ENCODE measurements at places on chromosomes 11 and 22.

- H3K27ac ChIP-seq: no peak overlapping the region
- H3K36me3 ChIP-seq: no peaks in the 10 kb centered on the region
- H3K4me3 ChIP-seq: no peak overlapping the region
These were observed 15.8 kb upstream of the CELSR1 start for GRCh38 chr22:46553189-46553588.

DNA sequence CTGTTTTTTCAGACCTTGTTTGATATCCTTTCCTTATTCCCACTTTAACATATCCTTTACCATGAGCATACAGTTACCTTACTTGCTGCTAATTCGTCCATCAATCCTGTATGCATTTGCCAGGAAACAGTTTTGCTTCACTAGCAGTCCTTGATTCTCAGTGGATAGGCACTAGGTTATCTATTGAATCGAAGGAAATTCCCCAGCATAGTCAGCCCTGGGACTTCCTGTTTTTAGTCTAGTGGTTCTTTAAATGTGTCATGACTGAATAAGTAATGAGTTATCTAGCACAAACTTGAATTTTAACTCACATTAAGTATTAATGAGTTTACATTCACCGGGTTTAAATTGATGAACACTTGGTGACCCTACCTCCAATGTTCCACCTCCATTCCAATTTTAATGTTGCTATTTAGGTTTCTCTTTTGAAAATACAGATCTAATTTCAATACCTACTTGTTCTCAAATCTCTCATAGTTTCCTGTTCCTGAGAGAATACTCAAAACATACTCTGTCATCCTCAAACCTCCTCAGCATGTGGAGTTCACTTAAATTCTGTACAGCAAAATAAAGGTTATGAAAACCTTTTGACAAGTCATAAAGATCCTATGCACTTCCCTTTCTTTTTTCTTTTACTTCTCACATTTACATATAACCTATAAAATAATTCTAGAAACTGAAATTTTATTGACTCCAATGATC is 1375.1 kb upstream of the TENM4 start:
- H3K27me3 ChIP-seq: no peaks in the 10 kb centered on the region
- H3K27ac ChIP-seq: peak overlapping the region; percentile 37
- H3K4me1 ChIP-seq: peaks cover 11% of the 10 kb centered on the region
- no peaks in the 10 kb centered on the region for H3K36me3 ChIP-seq

GRCh38 chr22:44741929-44742328 is 10.4 kb upstream of the ARHGAP8 start:
- no peak overlapping the region for H3K4me3 ChIP-seq
- no peaks in the 10 kb centered on the region for H3K36me3 ChIP-seq
- H3K27me3 ChIP-seq: peaks cover 4% of the 10 kb centered on the region

GRCh38 chr22:38715176-38715764 is 9.5 kb downstream of the GTPBP1 start:
- H3K36me3 ChIP-seq: peaks cover 50% of the 10 kb centered on the region
- H3K27me3 ChIP-seq: no peaks in the 10 kb centered on the region
- H3K27ac ChIP-seq: peak overlapping the region; percentile 13

All from activated T-helper 1 cell treated with anti-CD3 and anti-CD28 coated beads, Interleukin-12 subunit alpha, Interleukin-12 subunit beta, Interleukin-2, Interleukin-4 antibody, amounts not matched to agents 30 ng/mL and 10 ng/mL and 1 ng/mL, durations not matched to agents 14 hours and 24 hours and 36 hours (primary cell).